ENCODE measurements at places on chromosomes 12 and 14.

DNA sequence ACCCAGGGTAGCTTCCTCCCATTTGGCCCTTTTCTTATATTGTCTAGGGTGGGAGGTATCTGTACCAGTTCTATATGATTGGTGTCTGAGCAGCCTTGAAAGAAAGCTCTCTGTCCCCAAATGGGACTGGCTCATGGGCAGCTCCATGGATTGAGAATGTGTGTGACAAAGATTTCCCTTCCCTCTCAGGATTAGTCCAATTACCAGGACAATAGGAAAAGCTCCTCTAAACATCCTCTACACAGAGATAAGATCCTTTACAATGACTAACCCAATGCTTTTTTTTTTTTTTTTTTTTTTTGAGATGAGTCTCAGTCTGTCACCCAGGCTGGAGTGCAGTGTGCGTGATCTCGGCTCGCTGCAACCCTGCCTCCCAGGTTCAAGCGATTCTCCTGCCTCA is 112.1 kb downstream of the SLC35F4 start:
- no peak for DNase-seq

DNA sequence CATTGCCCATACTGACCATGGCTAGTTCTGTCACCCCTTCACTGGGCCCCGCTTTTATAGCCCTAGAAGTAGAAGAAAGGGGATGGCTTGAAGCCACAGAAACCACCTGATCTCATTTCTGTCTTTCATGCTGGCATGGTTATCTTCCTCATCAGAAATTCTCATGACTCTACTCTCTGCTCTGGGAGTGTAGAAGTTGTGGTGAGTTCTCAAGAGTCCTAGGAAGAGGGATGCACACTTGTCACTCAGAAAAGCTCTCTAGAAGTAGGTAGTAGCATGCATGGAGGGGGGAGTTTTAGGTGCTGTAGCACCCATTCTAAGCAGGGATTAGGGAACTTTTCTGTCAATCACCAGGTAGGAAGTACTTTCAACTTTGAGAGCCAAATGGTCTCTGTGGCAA is 6.1 kb upstream of the CMA1 start:
- no peak for DNase-seq

- no peak for DNase-seq
Observed at GRCh38 chr14:85907536-85907935, 377.6 kb downstream of the FLRT2 start.

DNA sequence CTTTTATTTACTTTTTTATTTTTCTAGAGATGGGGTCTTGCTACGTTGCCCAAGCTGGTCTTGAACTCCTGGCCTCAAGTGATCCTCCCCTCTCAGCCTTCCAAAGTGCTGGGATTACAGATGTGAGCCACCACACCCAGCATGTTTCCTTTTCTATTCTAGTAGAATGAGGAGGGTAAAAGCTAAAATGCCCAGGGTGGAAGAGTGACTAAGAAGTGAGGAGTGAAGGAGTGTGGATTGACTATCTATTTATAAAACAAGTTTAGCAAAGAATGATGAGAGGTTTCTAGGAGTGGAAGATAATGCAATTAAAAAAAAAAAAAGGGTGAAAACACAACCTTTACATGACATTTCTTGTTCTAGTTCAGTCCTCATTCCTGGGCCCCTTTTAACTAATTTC is 29.8 kb upstream of the PKP2 start:
- peak; percentile 54 for DNase-seq

DNA sequence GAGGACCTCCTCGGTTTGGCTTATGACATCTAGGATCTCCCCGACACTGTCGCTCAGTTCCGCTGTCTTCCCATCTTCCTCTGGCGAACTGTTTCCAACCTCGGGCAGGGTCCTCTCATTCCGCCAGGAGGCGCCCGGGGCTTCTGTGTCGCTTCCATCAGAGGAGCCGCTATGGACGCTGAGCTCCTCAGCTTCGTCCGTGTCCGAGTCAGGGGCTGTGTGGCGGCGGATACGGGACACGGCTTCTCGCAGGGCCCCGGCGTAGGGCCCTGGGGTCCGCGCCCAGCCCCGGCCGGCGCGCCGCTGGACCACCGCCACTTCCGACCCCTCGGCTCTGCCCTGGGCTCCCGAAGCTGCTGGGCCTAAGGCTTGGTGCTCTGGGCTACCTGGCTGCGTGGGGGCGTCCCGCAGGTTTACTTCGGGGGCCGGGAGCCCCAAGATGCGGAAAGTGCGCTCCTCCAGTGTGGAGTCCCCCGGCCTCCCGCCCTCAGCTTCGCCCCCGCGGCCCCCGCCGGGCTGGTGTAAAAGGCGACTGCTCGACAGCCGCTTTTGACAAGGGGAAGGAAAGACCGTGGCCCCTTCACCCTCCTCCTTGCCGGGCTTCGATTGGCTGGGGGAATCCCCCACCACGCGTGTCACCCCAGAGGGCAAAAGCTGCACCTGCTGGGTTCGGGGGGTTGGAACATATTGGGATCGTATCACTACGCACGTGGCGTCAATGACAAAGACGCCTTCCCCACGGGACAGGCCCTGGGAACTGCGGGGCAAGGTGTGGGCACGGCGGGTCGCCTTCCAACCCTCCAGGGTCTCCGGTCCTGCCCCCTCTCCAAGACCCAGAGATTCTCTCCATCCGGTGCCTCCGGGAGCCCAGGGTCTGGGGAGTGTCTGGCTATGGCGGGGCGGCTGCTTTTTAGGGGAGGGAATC is 2.1 kb downstream of the DDN start:
- no peak for DNase-seq

All from NCI-H226 (cell line).